Activated CD4-positive, alpha-beta T cell treated with anti-CD3 and anti-CD28 coated beads for 24 hours (primary cell): ENCODE measurements at places on chromosomes 5 and 9.

- no peak for DNase-seq
Measured at GRCh38 chr5:761854-762710, 22.4 kb downstream of the ZDHHC11B start.

GRCh38 chr9:128160603-128160987 lies 530 bp downstream of the BBLN start:
- DNase-seq = peak; percentile 44

DNA sequence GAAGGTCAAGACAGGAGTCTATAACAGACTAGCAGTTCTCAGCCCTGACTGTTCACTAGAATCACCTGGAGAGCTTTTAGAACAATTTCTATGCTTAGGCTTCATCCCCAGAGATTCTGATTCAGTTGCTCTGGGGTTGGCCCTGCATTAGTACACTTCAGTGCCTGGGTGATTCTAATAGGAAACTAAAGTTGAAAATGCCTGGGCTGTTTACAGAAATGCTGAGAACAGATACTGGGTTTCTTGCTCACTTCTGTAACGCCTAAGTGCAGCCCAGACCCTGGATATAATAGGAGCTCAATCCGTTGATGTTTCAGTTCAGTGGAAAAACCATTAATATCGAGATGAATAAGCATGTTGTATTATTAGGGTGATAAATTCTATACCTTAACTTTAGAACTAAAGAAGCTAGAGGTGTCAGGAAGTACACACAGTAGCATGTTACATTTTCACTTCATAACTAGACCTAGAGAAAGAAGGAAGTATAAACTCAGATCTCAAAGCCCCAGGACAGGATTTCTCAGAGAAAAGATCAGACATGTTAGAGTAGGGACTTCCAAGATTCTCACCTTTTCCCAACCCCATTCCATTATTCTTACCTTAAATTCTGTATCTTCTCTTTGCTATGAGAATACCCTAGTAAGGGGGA lies 20.4 kb downstream of the HAVCR2 start:
- no peak for DNase-seq

DNA sequence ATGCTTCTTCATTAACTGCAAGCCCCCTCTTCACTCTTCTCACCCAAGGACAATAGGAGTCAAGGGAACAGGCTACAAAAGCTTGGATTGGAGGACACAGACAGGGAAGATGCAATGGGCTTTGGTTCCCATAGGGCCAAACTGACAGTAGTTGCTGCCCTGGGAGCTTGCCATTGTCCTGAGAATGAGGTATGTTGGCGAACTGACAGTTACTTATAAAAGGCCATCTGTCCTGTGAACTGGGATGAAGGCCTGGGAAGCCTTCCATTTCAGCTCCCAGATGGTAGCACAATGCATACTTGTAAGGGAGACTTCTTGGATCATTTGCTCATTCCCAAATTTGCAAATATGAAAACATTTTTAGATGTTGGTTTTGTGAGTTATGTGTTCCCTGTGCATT lies 88.9 kb downstream of the SNCAIP start:
- DNase-seq = no peak

- no peak for DNase-seq
Measured at GRCh38 chr5:65299861-65300260, 181.9 kb downstream of the ADAMTS6 start.

DNA sequence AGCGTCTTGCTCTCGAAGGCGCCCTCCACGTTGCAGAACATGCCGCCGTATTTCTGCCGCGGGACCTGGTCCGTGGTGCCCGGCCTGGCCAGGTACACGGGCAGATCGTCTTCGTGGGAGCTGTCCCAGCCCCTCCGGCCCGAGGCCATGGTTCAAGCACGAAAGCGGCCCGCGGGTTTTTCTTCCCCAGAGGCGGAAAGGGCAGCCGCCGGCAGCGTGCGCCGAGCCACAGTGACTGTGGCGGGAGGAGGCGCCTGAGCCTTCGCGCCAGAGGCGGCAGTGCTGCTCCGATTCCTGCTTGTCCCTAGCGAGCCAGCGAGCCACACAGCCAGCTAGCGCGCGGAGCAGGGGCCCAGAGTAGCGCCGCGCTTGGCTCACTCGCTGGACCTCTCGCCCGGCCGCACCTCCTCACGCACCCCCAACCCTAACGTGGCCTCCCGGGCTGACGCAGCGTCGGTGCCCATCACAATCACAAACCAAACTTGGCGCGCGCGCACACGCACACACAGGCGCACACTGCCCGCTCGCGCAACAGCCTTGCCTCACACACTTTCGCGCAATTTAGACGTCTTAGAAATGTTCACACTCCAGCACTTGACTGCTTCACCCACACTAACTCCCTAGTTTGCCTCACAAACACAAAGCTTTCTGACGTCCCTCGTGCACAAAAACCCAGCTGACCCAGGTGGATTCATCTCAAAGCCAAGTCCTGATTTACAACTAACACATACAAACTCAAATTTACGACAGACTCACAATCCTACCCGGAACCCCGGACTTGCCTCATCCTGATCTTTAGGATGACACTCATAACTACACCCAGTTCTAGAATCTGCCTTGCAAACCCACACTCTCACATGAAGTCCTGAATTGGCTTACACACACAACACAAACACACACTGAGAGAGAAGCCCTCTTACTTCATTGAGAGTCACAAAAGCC lies at the start of gene DPYSL3:
DPYSL3 (minus strand) TSS at position 359 of the 942 bp plus-strand sequence; CDS start at position 149, 210 bp downstream.
- no peak for DNase-seq
